ENCODE measurements at places on chromosomes 6 and 20. TPM values are rescaled to one million over a fixed set of nuclear protein-coding genes. Genes with fewer than 3 reads are reported as not detected.

C4B gene
- 6.0 TPM for total RNA-seq

PACSIN1 gene
- not detected for total RNA-seq

TP53TG5 gene
- not detected for total RNA-seq

COL19A1 gene
- not detected for total RNA-seq

SLC29A1 gene
- 40.3 TPM for total RNA-seq
